Stimulated activated CD8-positive, alpha-beta memory T cell treated with anti-CD3 and anti-CD28 coated beads, Interleukin-4, amount 100 ng/mL, for 1 hour (primary cell): ENCODE measurements at places on chromosomes 7 and 10.

GRCh38 chr10:91444211-91445182, 34.4 kb downstream of the HECTD2 start:
- no peak for DNase-seq

DNA sequence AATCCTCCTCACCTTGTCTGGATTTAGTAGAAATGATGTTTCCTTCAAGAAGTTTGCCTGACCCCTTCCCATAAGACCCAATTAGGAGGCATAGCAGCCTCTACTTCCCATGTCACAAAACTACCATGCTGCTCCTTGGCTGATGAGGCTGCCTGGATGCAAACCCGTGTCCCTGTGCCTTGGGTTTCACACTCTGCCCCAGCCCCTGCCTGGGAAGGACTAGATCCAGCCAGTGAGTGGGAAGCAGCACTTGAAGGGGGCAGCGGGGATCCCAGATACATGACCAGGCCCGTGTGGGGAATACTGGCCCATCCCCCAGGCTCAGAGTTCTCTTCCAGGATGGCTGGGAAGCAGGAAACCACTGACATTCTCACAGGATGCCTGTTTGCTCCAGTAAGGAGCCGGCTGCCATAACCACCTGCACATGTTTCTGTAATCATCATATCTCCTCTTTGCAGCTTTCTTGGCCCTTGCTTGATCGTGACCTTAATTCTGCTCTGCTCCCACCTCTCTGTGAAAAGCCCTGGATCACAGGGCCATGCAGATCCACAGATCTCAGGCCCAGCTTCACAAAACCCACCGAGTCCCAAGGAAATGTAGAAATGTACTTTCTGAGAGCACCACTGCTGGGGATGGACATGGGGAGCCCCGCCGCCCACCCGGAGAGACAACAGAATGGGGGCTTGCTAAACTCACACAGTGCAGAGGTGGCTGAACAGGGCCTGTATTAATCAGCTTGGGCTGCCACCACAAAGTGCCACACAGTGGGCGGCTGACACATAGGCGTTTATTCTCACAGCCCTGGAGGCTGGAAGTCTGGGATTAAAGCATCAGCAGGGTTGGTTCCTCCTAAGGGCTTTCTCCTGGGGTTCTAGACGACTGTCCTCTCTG, 287.8 kb upstream of the IGFBP3 start:
- DNase-seq = no peak

GRCh38 chr10:52740913-52741675, 31.5 kb downstream of the MBL2 start:
- DNase-seq = no peak

GRCh38 chr10:125263551-125263950, 103.2 kb upstream of the CTBP2 start:
- no peak for DNase-seq
